ENCODE measurements at places on chromosomes 6 and 20. TPM values are rescaled to one million over a fixed set of nuclear protein-coding genes. Genes with fewer than 3 reads are reported as not detected.
A peak's percentile ranks its signal among the peaks of the same experiment; 100 is the strongest.

DNA sequence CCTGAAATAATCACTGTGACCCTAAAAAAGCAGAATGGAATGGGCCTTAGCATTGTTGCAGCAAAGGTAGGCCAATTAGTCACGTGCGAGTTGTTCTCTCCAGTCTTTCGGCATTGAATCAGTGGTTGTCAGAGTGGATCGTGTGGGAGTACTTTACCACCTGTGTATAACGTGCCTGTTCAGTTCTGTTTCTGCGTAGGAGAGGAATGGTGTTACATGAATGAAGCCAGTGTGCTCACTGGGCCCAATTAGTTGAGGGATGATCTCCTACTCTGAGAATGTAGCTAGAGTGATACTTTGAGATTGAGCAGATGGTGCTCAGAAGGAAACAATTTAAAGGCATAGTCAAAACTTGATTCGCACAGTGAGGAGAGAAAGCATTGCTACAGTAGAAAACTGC, 72.4 kb upstream of the KIF25 start:
- DNase-seq, result no peak

- no peak for DNase-seq
Measured at GRCh38 chr20:5160882-5161281, 34.1 kb downstream of the CDS2 start.

The FAM217A gene
- 0.56 TPM for polyA plus RNA-seq

DNA sequence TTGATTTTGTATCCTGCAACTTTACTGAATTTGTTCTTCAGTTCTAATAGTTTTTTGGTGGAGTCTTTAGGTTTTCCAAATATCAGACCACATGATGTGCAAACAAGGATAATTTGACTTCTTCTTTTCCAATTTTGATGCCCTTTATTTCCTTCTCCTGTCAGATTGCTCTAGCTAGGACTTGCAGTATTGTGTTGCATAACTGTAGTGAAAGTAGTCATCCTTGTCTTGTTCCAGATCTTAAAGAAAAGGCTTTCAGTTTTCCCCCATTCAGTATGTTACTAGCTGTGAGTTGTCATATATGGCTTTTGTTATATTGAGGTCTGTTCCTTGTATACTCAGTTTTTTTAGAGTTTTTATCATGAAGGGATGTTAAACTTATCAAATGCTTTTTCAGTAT, 4.6 kb downstream of the MICB start:
- DNase-seq, result no peak

The SYCP2L gene
- 1.0 TPM for polyA plus RNA-seq

DNA sequence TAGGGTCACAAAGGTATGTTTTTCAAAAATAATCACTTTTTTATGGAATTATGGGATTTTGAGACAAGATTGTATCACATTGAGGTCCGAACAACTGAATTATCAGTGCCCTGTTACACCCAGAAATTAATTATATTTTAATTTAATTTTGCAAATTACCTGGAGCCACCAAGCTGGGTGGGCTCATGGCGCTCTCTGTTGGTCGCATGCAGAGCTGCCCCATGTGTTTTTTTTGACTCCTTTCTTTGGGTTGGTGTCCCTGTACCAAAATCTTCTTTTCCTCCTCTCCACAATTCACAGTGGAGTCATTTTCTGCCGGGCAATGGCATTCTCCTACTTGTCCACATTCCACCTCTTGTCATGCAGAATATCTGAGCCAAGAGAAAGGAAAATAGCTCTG, 38.9 kb upstream of the FRMD1 start:
- peak; percentile 4 for DNase-seq

The BTN1A1 gene
- polyA plus RNA-seq, result not detected

- DNase-seq, result no peak
Measured at GRCh38 chr20:4443016-4443415, 278.7 kb upstream of the PRND start.

- no peak for DNase-seq
Measured at GRCh38 chr6:56278171-56278591, 30.8 kb upstream of the COL21A1 start.

DNA sequence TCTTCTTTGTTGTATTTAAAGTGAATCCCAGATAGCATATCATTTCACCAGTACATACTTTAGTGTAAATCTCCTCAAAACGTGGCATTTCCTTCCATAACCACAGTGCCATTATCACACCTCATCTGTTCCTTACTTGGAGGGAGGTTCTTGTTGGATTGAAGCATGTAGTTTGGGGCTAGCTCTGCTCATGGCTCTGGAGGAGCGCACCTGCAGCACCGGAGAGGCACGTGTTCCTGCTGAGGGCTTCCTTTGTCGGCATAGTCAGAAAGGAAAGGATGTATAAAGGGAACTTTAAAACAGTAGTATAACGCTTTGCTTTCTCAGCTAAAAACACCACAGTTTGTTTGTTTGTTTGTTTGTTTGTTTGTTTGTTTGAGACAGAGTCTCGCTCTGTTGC, 121.7 kb upstream of the TMEM181 start:
- no peak for DNase-seq

GRCh38 chr6:148431413-148431812, 88.8 kb downstream of the SASH1 start:
- DNase-seq, result no peak

DNA sequence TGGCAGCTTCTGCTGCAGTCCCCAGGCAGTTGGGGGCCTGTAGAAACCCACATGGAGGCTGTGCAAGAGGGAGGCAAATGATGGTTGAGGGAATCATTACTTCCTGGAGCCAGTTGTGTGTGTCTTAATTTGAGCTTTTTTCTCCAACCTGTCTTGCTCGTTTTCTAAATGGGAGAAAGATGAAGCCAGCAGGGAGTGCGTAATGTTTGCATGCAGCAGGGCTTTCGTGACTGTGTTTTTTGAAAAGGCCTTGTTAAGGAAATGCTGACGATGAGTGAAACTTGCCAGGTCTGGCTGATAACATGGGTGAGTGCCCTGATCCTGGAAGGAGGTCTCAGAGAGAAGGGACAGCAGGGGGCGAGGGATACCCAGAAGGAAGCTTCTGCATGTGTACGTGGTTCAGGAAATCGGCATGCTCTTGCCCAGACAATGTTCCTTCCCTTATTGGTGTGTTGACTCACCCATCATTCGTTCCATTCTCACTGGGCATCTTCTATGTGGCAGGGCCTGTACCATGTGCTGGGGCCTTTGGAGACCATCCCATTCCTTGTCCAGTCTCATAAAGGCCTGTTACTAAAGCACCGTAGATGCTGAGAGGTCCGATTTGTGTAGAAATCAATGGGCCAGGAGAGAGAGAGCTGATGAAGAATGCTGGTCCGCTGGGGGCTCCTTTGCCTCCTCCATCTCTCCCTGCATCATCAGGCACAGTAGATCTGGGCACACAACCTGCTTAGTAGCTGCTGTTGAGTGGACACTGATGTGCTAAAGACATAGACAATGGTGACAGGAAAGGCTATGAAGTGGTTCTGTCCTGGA, 27.4 kb downstream of the GLP1R start:
- no peak for DNase-seq

DNA sequence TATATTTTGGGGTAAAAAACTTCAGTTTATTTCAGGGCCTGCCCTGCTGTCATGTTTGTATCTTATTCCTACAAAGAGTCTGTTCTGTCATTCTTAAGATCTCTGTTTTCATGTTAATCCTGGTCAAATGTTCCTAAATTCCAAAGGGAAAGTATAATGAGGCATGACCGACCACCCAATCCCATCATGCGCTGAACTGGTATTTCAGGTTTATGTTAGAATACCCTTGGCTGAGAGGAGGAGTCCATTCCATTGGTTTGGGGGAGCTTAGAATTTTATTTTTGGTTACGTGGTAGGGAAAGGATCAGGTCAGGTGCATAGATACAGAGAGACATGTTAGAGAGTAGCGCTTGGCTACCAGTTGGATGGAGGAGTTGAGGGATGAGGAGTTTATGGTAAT, 25.7 kb downstream of the CFAP61 start:
- DNase-seq, result no peak

- peak; percentile 51 for DNase-seq
Measured at GRCh38 chr6:27267857-27268434, 20.4 kb downstream of the PRSS16 start.

The ABHD16B gene
- polyA plus RNA-seq, result not detected

DNA sequence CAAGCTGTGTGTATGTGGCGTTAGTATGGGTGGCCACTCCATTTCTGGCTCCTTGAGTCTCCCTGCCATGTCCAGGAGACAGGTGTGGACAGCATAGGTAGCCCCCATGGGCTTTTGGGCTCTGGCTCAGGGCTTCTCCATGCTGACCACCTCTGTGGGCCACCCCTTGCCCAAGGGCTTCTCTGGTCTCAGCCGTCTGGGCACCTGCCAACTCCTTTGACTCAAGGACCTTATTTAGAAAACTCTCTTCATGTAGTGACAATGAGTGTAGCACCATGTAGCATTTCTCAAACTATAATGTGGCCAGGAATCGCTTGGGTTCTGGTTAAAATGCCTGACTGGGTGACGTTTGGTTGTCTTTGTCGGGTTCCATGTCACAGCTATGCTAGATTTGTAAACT, 5.1 kb upstream of the GTSF1L start:
- DNase-seq, result no peak

- no peak for DNase-seq
Measured at GRCh38 chr6:105273589-105273988, 93.8 kb upstream of the POPDC3 start.

The RAET1G gene
- polyA plus RNA-seq, result 1.3 TPM

DNA sequence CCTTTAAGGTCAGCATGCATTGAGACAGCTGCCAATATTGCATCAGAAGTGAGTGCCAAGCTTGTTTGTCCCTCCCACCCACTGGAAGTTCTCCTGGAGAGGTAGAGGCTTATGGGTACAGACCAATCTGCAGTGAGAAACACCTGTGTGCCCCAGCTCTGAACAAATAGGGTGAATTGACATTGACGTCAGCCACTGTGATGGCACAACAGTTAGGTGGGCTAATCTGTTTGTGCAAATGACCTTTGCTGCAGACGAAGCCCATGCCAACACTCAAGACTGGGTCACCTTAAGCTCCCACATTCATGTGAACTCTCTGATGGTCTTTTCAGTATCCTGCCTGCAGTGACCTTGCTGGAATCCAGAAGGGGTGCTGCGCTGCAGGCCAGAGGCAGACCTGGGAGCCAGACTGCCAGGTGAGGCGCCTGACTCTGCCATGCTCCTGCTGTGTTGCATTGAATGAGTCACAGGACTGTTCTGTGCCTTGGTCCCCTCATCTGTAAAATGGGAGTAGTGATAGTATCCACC, 99.9 kb downstream of the ALDH8A1 start:
- no peak for DNase-seq

The GPX5 gene
- polyA plus RNA-seq, result not detected

DNA sequence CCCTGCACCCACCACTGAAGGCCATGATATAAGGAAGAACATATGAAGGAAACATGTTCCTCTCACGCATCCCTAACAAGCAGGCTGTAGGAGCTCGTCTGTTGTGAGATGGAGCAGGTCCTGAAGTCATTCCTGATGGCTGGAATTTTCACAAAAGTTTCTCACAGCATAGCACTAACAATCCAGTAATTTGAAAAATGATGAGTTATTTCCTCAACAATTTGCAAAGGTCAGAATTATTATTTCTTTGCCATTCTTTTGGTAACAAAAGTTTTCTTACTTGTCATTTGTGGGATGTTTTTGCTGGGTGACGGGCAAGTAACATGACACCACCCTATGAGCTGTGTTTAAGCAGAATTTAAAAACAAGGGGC, 27.6 kb upstream of the FRMD1 start:
- no peak for DNase-seq

The C20orf202 gene
- 0.73 TPM for polyA plus RNA-seq

- peak; percentile 13 for DNase-seq
Measured at GRCh38 chr6:548517-548916, 108.4 kb downstream of the HUS1B start.

The ME1 gene
- polyA plus RNA-seq, result 5.5 TPM
